ENCODE measurements at places on chromosomes 6 and 20. TPM values are rescaled to one million over a fixed set of nuclear protein-coding genes. Genes with fewer than 3 reads are reported as not detected.

DNA sequence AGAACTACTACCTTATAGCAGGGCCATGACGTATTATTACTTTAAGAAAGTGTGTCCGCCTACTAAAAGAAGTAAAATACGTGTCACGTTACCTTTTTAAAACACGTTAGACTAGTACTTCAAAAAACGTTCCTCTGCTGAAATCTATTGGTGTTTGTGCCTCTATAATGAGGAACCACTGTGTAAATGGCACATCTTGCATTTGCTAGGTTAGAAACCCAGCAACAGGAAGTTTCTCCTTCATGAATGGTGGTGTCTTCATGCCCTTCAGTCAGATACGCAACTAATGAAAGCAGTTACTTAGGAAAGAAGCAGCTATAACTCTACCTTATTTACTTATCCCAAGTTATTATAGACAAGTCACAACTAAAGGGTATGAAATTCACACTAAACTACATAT, 343.5 kb downstream of the RNGTT start:
- no peak overlapping the region for H3K27ac ChIP-seq
- no peaks in the 10 kb centered on the region for H3K36me3 ChIP-seq
- H3K27me3 ChIP-seq: no peaks in the 10 kb centered on the region
- H3K4me1 ChIP-seq: no peaks in the 10 kb centered on the region

Gene ZC2HC1B
- not detected for total RNA-seq

GRCh38 chr6:43956478-43956877, 170.8 kb downstream of the MRPL14 start:
- H3K36me3 ChIP-seq: no peaks in the 10 kb centered on the region
- H3K27ac ChIP-seq: no peak overlapping the region
- H3K4me1 ChIP-seq: peaks cover 25% of the 10 kb centered on the region
- DNase-seq: no peak

- no peaks in the 10 kb centered on the region for H3K4me1 ChIP-seq
- H3K4me3 ChIP-seq: no peak overlapping the region
- no peaks in the 10 kb centered on the region for H3K36me3 ChIP-seq
These were observed 143.8 kb downstream of the ERMARD start for GRCh38 chr6:169895000-169895759.

DNA sequence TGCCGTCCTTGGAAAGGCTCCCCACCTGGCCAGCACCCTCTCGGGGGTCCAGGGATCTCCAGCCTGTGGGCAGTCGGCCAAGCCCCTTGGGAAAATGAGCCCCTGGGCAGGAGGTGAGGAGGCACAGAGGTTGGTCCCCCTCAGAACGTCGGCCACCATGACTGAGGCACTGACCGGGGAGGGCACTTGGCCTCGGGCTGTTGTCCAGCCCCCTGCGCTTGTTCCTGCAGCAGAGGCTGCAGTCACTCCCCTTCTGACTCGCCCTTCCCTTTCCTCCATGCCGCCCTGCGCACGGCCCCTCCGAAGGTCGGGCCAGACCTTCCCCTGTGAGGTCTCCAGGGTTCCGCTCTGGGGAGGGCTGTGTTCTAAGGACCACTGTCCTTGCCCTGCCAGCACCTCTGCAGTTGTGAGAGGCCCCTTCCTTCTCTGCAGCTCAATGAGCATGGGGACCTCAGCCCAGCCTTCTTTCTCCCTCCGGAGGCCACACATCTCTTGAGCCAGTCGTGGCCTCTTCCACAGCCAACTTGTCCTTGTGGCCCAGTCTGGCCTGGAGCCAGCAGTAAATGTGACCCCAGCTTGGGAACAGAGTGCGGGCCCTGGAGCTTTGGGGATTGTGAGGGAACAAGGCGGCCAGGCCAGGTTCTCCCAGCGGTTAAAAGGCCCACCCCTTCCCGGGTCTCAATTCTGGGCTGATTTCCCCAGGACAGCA, 195.5 kb downstream of the DLL1 start:
- H3K4me3 ChIP-seq: no peak overlapping the region
- H3K4me1 ChIP-seq: peaks cover 12% of the 10 kb centered on the region
- H3K27ac ChIP-seq: no peak overlapping the region
- H3K27me3 ChIP-seq: no peaks in the 10 kb centered on the region
- peak; percentile 49 for DNase-seq
- no peaks in the 10 kb centered on the region for H3K36me3 ChIP-seq

- no peaks in the 10 kb centered on the region for H3K36me3 ChIP-seq
- H3K27me3 ChIP-seq: no peaks in the 10 kb centered on the region
- H3K4me1 ChIP-seq: no peaks in the 10 kb centered on the region
These were observed 55.1 kb upstream of the FBXL4 start for GRCh38 chr6:99002831-99003230.

GRCh38 chr20:1879934-1880333, 15.3 kb upstream of the SIRPA start:
- H3K4me3 ChIP-seq: no peak overlapping the region
- no peaks in the 10 kb centered on the region for H3K4me1 ChIP-seq
- DNase-seq: no peak
- no peaks in the 10 kb centered on the region for H3K36me3 ChIP-seq
- no peaks in the 10 kb centered on the region for H3K27me3 ChIP-seq
- no peak overlapping the region for H3K27ac ChIP-seq

Gene DZANK1
- total RNA-seq: 0.41 TPM

- no peaks in the 10 kb centered on the region for H3K36me3 ChIP-seq
- H3K27me3 ChIP-seq: no peaks in the 10 kb centered on the region
- H3K4me3 ChIP-seq: no peak overlapping the region
- no peaks in the 10 kb centered on the region for H3K4me1 ChIP-seq
- no peak overlapping the region for H3K27ac ChIP-seq
These were observed 161.6 kb upstream of the MARCKS start for GRCh38 chr6:113695516-113695915.

- no peak overlapping the region for H3K27ac ChIP-seq
- no peak overlapping the region for H3K4me3 ChIP-seq
- no peak for DNase-seq
These were observed 11.1 kb upstream of the EXOC2 start for GRCh38 chr6:704046-704445.

Gene GCNT2
- 3.3 TPM for total RNA-seq

Gene DPPA5
- total RNA-seq: not detected

Gene POU5F1
- not detected for total RNA-seq

- no peak for DNase-seq
- no peaks in the 10 kb centered on the region for H3K36me3 ChIP-seq
- no peaks in the 10 kb centered on the region for H3K27me3 ChIP-seq
- H3K4me1 ChIP-seq: no peaks in the 10 kb centered on the region
- no peak overlapping the region for H3K4me3 ChIP-seq
These were observed 256.8 kb upstream of the PMEPA1 start for GRCh38 chr20:57966620-57967019.

GRCh38 chr6:167769408-167770190, 57.1 kb upstream of the AFDN start:
- H3K4me1 ChIP-seq: no peaks in the 10 kb centered on the region
- DNase-seq: no peak
- H3K4me3 ChIP-seq: no peak overlapping the region
- no peak overlapping the region for H3K27ac ChIP-seq

Gene EPB41L1
- 18.1 TPM for total RNA-seq

GRCh38 chr20:31652917-31653396, 15.2 kb downstream of the COX4I2 start:
- no peak overlapping the region for H3K4me3 ChIP-seq
- H3K27ac ChIP-seq: no peak overlapping the region
- no peak for DNase-seq
- no peaks in the 10 kb centered on the region for H3K36me3 ChIP-seq

DNA sequence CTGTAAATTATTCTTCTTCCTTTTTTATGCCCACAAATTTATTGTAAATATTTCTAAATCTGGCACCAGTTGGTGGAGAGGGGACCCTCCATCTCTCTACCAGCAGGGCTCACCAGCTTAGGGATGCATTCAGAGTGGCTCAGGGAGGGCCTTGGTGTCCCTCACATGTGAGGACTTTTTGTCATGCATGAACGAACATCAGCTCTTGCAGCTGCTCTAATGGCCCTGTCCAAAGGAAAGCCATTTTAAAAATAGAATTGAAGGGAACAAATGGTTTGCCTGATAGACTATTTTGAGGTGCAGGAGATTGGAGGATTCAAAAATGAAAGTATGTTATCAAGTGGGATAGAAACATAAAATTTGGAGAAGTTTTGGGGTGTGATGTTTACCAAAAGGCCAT, 37.5 kb upstream of the KLHL31 start:
- no peaks in the 10 kb centered on the region for H3K36me3 ChIP-seq
- no peak overlapping the region for H3K4me3 ChIP-seq
- no peak overlapping the region for H3K27ac ChIP-seq

Gene TAF4
- total RNA-seq: 18.0 TPM

GRCh38 chr20:44392088-44392775, 36.7 kb downstream of the HNF4A start:
- no peak for DNase-seq
- no peaks in the 10 kb centered on the region for H3K36me3 ChIP-seq
- no peak overlapping the region for H3K4me3 ChIP-seq
- H3K4me1 ChIP-seq: peaks cover 7% of the 10 kb centered on the region
- no peak overlapping the region for H3K27ac ChIP-seq
- no peaks in the 10 kb centered on the region for H3K27me3 ChIP-seq

DNA sequence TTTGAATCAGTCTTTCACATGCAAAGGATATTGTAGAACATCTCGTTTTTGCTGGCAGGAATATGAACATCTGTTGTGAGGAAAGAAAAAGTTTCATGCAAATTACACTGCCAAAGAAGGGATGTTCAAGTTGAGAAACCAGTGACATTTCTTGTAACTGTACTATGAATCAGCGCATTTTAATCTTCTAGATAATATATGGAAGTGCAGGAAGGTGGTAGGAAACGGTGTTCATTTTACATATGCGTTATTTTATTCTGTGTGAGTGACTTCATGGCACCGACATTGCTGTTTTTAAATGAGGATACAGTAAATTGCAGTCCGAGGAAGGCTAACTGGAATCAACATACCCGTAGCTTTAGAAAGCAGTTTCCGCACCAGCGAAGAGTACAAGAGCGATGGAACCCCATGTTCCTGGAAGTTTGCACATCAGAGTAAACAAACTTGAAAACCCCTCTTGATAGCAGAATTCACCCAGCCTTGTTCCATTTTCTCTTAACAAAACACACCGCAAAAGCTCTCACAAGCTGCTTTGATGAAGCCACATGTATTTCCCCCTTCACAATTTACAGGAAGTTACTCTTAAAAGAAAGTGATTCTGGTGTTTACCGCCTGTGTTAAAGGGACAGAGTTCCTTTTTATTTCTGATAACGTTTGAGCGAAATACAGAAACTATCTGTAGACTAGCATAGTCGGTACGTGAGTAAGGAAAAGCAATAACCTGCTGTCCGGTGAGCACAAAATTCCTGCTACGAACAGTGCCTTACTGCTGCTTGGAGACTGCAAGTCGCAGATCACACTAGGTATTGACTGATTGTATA, 11.5 kb downstream of the PRDM1 start:
- no peaks in the 10 kb centered on the region for H3K36me3 ChIP-seq
- H3K27me3 ChIP-seq: no peaks in the 10 kb centered on the region
- no peaks in the 10 kb centered on the region for H3K4me1 ChIP-seq
- H3K27ac ChIP-seq: peak overlapping the region; percentile 56
- H3K4me3 ChIP-seq: peak overlapping the region; percentile 36

GRCh38 chr6:3773678-3774298, 22.3 kb upstream of the PXDC1 start:
- no peak for DNase-seq
- H3K27me3 ChIP-seq: no peaks in the 10 kb centered on the region
- no peaks in the 10 kb centered on the region for H3K4me1 ChIP-seq
- H3K27ac ChIP-seq: no peak overlapping the region
- no peak overlapping the region for H3K4me3 ChIP-seq
- no peaks in the 10 kb centered on the region for H3K36me3 ChIP-seq

All from right atrium auricular region (tissue), 2 donors.